Panc1 (cell line): ENCODE measurements at places on chromosomes 1 and 21.

DNA sequence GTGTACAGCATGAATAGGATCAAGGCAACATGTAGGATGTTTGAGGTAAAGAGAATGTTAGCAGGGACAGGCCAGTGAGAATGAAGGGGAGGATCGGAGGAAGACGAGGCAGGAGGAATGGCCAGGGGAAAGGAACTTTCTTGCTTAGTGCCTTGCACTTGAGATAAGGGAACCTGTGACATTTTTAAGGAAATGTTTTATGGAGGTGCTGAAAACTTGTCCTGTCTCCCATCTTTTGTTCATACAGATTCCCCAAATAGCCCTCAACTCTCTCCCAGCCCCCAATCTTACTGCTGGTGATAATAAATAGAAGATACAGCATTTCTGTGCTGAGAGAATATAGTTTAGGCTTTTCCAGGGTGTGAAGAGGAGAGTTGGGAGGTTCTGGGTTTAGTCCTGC, 13.6 kb downstream of the ATP8B2 start:
- DNase-seq = no peak

DNA sequence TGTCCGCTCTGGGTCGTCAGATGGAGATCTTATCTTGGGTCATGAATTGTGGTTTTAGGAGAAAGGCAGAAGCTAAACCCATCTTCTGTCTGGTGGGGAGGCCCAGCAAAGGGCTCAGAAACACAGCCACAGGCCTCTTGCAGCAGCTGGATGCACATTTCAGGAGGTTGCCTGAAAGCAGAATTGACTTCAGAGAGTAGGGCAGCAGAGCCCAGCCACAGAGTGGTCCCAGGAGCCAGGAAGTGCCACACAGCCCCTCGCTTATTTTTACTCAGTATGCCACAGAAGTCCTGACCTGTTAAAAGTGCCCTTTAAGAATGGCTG, 8.3 kb upstream of the RIPK4 start:
- DNase-seq = no peak

DNA sequence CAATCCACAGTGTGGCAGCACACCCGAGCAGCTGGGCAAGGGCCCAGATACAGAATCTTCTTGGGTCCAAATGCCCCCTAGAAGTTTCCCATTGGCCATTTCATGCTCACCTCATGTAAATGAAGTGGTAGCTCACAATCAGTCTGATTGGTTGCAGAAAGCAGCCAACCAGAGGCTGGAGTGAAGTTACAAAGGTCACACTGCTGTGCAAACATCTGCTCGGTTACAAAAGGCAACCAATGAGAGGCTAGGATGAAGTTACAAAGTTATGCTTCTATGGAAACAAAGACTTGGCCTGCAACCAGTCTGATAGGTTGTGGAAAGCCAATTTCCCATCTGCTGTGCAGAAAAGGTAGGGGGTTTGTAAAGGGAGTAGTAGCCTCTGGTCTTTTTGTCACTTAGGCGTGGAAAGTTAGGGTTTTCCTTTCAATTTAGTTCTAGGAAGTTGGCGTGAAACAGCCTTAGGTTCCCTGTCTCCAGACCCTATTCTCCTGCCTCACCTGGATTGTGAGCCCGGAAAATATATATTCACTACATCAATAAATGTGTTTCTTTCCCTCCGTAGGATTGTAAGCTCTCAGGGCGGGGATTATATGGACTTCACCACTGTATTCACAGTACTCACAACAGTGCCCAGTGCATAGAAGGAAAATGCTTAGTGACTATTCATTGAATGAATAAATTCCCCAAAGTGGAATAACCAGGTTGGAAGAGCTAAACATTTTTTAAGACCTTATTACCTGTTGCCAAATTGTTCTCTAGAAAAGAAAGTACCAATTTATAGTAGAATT, 91.9 kb downstream of the URB2 start:
- no peak for DNase-seq

DNA sequence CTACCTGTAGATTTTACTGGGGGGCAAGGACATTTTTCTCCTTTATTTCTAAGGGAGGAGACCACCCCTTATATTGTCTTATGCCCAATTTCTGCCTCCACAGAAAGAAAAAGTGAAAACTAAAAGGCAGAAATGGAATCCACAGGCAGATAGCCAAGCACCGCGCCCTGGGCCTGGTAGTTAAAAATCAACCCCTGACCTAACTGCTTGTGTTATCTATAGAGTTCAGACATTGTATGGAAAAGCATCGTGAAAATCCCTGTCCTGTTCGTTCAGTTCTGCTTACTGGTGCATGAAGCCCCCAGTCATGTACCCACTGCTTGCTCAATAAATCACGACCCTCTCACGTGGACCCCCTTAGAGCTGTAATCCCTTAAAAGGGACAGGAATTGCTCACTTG, 33.7 kb upstream of the IL6R start:
- no peak for DNase-seq

- DNase-seq = no peak
These were observed 29.4 kb downstream of the DYRK1A start for GRCh38 chr21:37395961-37396360.

DNA sequence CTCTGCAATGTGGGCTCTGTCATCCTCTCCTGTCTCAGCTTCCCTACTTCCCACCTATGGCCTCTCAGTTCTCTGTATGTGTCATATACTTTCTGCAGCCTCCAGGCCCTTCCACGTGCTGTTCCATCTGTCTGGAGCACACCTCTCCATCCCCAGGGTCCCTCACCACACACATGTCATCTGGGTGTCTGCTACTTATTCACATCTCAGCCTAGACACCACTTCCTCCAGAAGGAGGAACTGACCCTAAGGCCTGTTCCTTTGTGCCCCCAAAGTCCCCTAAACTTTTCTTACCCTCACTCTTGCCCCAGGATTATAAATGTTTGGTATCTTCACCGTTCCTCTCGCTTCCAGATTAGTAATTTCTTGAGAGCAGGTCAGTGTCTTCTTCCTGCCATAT, 10.1 kb downstream of the LACTBL1 start:
- DNase-seq = no peak

DNA sequence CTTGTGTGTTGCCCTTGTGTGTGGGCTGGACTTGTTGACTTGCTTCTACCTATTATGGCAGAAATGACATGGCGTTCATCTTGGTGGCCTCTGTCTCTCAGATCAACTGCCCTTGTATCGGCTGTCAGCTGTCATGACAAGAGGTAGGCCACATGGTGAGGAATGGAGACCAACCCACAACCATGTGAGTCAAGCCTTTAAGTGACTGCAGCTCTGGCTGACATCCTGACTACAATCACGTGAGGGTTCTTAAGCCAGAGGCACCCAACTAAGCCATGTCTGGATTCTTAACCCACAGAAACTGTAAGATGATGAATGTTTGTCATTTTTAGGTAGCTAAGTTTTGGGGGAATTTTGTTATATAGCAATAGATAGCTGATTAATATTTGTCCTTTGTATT, 82.1 kb downstream of the KCND3 start:
- DNase-seq = no peak

- DNase-seq = no peak
These were observed 182.7 kb downstream of the AJAP1 start for GRCh38 chr1:4837031-4837600.

GRCh38 chr1:234543442-234544086, 64.6 kb upstream of the TARBP1 start:
- DNase-seq = no peak

DNA sequence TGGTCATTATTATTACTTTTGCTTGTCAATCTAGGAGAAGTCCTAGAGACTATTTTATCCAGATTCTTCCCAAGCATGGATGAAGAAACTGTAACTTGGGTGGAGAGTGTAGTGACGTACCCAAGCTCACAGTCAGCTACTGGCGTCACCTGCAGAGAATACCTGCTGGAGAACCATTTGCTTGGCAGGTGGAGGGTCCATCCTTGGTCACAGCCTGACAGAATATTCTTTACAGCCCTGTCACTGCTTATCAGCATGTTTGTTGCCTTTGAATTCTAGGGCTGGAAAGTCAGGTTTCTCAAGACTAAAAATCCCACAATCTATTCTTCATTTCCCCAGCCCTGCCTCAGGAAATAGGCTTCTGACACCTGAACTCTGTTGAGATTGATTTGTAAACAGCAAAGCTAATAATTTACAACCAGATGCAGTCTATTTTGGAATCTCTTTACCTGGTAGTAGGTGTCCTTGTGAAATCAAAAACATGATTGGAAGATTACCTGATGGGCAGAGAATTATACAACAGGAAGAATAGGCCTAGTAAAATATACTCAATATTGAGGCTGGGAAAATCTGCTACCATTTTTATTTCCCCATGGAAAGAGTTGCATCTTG, 100.4 kb upstream of the ZNF644 start:
- DNase-seq = no peak

DNA sequence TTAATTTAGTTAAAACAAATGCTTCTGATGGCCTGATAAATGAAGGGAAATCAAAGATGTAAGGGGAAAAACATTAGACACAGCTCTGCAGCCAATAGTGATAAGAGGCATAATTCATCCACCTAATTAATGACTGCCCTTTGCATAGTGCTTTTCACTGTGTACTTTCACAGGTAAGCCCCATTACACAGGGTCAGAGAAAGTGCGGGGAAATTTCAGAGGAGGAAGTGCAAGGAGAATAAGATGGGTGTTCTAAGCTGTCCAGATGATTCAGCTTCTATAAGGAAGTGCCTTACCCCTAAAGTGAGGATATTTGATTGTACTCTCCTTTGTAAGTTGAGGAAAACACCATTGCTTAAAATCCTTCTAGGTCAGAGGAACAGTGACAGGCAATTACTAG, 88.0 kb downstream of the NR5A2 start:
- no peak for DNase-seq

GRCh38 chr21:15820852-15821379, 91.1 kb downstream of the USP25 start:
- DNase-seq = no peak

DNA sequence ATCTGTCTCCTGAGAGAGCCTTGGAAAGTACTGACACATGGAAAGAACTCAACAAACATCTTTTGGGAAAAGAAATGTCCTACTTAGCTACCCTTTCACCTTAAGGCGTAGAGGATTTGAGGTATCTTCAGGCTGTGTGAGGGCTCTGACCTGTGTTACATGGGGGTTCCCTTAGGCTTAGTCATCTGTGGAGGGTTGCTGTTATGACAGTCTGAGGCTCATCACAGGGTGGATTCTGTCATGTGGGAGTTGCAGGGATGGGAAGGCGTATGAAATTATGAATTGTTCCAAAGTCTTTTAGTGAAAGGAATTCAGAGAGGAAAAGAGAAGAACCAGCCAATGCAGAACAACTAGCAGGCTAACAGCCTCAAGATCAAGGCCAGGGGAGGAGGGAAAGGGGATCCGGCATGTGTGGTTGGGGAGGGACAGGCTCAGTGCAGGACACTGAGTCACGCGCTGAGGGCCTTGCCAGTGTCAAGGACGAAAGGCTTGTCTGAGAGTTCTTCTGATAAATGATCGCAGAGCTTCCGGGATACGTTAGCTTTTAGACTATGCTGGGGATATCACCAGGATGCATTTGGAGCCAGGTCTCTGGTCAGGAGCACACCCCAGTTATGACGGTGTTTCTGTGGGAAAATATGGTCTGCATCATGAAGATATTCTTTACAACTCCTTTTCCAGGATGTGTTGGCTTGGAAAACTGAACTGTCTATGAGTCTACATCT, 24.6 kb upstream of the PLA2G2C start:
- DNase-seq = no peak

DNA sequence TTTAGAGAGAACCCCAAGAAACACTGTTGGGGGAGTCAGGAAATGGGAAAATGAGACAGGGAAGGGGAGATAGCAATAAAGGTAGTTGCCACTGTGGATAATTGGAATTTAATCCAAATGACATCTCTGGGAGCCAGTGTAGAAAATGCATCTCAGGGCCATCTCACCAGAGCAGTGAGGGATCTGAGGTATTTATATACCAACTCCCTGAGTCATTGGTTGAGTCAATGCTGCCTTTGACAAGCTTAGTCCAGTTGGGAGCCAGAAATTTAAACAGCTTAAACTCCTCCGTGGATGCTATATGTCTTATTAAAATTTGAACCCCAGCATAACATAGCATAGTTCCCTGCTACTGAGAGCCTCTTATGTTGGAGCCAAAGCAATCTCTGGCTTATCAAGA, 140.3 kb downstream of the SLC30A10 start:
- DNase-seq = no peak

GRCh38 chr1:204151552-204152309, at the start of gene ETNK2:
Gene ETNK2, minus strand, starts transcription at chr1:204152044. Its CDS starts 192 bp downstream, at chr1:204151852.
- DNase-seq = no peak

DNA sequence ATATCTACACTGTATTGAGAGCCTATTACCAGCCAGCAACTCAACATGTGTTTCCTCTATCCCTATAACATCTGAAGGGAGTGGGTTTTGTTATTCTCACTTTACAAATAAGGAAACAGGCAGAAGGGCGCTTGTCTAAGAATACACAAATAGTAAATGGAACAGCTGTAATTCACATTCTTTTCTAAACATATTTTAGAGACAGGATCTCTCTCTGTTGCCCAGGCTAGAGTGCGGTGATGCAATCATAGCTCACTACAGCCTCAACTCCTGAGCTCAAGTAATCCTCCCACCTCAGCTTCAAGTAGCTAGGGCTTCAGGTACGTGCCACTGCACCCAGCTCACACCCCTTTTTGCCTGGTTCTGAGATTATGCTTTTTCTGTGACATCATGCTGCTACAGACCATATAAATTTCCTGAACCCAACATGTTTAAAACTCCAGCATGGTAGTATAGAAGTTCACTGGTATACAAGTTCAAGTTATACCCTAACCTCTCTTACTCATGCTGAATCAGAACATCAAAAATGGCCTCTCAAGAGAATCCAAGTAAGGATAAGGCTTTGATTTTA, 8.6 kb upstream of the TACSTD2 start:
- no peak for DNase-seq

DNA sequence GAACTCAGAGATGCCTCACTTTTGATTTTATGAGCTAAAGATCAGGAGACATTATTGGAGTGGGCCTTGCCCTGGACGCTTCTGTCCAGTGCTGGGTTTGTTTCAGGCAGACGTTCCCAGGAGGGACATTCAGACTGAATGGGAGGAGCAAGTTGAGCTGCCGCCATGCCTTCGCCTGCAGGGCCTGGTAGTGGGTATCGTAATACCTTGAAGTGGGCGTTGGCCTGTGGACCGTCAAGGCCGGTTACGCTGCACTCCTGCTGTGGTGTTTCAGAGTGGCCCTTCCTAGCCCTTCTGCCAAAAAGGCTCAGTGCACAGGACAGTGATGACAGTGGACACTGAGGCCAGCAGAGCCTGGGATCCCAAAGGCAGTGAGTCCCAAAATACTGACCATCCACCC, 1.6 kb downstream of the FAM3B start:
- DNase-seq = no peak

DNA sequence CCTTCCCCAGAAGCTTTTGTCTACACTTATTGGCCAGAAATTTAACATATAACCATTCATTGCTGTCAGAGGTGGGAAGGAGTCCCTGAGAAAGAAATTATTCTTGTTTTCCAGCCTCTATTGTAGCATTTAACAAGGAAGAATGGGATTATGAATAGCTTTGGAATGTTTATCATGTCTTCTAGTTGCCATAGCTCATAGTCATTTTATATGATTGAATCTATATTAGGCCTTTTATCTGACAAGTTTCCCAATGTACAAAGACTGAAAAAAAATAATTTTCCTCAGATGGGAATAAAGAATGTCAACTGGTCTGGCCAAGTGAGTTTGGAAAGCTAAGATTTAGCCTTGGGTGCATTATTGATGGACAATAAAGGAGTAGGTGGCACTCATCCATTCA, 28.3 kb downstream of the PTPRC start:
- DNase-seq = no peak
